ENCODE measurements at places on chromosomes 2 and 18.

DNA sequence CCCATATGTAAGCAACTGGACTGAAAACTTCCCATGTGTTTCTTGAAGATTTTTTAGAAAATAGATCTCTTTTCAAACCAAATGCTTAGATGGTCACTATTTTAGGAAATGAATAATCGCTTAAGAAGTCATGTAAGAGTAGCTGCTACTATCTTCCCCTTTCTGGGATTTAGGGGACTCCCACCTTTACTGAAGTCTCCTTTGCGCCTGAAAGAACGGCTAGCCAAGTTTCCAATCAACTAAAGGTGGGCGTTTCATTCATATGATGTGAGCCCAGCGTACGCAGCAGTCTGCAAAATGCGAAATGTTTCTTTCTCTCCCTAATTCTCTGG lies 1.1 kb downstream of the DIPK1C start:
- no peak for DNase-seq

- no peak for DNase-seq
Measured at GRCh38 chr2:17442334-17442733, 75.9 kb downstream of the RAD51AP2 start.

DNA sequence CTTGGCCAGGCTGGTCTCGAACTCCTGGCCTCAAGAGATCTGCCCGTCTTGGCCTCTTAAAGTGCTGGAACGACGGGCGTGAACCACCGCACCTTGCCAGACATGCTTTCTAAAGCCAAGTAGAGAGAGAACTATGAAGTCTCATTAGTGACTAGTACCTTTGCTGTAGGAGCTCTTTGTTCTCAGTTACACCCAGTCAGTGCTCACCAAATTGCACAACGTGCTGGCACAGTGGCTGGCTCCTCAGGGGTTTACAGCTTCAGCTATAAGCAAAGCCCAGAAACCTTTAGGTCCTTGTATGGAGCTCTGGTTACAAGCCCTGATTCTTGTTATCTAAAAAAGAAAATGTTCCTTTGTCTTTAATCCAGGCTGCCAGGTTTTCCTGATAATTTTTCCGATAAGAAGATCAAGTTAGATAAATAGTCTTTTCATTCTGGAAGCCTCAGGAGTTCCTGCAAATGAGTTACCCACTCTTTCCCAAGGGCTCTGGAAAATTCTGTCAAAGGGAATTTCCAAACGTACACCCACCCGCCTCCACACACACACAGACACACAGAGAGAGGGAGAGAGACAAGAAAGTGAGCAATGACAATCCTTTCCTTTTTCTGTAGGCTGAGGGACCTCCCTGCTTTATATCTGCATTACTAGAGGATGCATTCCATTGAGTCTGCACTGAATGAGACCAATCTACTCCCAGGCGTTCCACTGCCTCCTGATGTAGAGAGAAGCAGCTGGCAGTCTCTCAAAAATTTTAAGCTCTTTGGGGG lies 100.2 kb upstream of the CSRNP3 start:
- DNase-seq = no peak

- DNase-seq = no peak
Measured at GRCh38 chr2:164717000-164717803, 95.9 kb upstream of the GRB14 start.

DNA sequence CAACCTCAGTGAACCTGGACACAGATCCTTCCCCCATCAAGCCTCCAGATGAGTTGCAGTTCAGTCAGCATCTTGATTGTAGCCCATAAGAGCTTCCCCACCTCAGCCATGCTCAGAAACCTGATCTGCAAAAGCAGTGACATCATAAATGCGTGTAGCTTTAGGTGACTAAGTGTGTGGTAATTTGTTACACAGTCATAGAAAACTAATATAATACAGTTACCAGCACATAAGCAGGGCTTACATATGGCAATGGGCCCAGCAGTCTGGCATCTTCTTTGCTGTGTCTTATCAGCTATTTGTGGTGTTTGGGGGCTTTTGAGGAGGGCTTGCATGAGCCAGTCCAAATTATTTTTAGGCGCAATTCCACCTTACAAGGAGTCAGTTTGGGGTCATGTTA lies 807.0 kb downstream of the SLC4A3 start:
- DNase-seq = no peak
